ENCODE measurements at places on chromosomes 16 and 17.

- DNase-seq = no peak
Observed at GRCh38 chr16:50021544-50021943, 3.5 kb upstream of the CNEP1R1 start.

DNA sequence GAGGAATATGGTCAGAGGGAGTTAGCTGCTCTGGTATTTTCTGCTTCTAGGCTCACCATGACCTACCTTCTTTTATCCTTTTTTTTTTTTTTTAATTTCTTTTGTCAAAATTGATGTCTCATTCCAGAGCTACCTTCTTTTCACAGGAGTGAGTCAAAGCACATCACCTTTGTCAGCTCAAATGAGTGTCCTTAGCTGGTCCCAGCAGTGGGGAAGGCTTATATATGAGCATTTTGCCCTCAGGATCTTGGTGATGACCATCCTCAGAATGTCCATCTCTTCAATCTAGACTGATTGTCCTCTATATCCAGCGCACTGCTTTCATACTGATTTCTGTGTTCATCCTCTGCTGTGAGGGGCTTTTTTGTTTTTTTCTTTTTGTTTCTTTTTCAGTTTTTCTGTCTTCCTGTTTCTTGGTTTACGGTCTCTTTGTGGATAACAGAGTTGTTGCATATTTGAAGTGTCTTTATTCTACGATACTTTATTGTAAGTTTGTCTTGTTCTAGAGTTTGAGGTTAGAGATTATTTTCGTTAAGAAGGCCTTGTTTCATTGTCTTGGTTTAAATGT lies 24.9 kb downstream of the CBFB start:
- DNase-seq = no peak

GRCh38 chr17:56158344-56158743 lies 5.1 kb downstream of the ANKFN1 start:
- no peak for DNase-seq

GRCh38 chr17:74921769-74922168 lies 1.3 kb downstream of the USH1G start:
- no peak for DNase-seq

DNA sequence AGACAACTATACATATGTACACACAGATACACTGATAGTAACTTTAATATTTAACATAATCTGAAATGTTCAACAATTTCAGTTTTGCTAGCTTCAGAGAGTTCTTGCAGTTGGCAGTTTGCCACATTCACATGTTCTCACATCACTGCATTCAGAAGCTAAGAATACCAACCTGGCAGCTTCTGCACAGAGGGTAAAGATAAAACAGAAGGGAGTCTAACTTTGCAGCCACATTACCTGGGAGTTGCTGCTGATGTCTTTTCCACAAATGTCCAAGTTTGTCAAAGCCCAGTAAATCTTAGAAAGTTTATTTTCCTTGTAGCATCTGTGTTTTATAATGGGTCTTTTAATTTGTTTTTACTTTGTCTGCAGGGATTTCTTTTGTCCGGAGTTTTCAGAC lies 332.0 kb downstream of the BCAS3 start:
- DNase-seq = no peak

Measured in inflammatory macrophage (primary cell).